ENCODE measurements at places on chromosomes 3 and 15.

- DNase-seq: no peak
These were observed 245.0 kb downstream of the SHOX2 start for GRCh38 chr3:157861076-157861765.

GRCh38 chr15:60614862-60615771 is 136.2 kb upstream of the ICE2 start:
- no peak for DNase-seq

GRCh38 chr15:79400650-79401049 is 31.5 kb upstream of the MINAR1 start:
- no peak for DNase-seq

DNA sequence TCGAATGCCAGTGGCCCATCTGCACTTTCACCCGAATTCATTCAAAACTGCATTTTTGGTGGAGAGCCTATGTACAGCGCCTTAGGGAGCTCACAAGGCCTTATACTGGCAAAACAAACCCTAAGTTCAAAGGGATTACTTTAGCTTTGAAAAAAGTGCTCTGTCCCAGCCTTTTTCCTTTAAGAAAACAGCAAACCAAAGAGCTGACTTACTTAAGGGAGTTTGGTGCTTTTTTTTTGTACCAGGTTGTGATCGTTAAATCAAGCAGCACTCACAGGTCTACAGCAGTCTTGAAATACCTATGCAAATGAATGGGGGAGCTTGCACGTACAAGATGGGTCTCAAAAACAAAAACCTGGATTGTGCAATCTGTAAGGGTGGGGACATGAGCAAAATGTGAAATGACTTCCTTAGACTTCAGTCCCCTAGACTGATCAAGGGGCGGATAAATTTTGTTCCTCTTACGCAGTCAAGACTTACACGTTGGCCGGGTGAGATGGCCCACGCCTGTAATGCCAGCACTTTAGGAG is 11.6 kb upstream of the PIK3CB start:
- no peak for DNase-seq

DNA sequence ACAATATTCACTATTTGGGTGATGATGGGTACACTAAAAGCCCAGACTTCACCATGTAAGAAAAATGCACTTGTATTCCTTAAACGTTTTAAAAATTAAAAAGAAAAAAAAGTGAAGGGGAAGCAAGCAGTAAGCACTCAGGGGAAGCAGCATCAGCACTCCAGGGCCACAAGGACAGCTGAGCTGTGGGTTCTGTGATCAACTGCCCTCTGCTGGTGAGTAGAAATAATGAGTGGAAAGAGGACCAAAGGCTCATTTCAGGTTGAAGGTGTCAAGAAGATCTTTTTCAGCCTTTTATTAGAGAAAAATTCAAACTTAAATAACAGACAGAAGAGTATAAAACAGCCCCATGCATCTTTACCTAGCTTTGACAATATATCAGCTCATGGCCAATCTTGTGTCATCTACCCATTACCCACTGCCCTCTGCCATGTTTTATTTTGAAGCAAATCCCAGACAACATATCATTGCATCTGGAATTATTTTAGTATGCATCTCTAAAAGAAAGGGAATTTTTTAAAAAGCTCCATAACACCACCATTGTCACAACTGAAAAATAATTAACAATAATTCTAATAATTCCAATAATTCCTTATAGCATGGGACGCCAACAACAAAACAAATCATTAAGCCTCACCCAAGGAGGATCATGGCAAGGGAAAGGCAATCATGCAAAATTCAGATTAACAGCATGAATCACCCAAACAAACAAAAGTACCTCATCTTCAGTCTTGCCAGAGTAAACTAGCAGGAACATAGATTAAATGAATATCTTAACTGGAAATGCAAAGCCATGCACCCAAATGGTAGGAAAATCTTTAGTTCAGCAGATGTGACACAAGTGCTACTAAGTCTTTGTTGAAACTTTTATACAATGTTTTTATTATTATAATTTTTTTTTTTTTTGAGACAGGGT is 42.5 kb downstream of the TAMM41 start:
- DNase-seq: peak; percentile 27

- DNase-seq: no peak
These were observed 1137.0 kb downstream of the ROBO2 start for GRCh38 chr3:78176869-78177268.

GRCh38 chr3:15520804-15521572 is 518 bp downstream of the COLQ start:
- DNase-seq: no peak

DNA sequence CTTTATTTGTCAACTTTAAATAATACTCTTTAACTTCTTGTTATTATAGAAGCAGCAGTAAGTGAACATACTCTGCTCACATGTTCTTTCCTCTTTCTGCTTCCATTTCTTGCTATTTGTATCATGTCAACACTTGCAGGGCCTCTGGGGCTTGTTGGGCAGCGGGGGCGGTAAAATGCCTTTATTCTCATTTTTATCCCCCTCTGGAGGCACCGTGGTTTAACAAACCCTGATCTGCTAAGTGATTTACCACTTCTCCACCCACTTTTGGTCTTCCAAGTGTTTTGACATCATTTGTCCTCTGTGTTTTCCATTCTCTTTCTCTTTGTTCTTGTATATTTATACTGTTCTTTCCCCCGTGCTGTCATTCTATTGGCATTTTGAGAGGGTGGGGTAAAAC is 33.9 kb downstream of the SCN10A start:
- DNase-seq: peak; percentile 1

DNA sequence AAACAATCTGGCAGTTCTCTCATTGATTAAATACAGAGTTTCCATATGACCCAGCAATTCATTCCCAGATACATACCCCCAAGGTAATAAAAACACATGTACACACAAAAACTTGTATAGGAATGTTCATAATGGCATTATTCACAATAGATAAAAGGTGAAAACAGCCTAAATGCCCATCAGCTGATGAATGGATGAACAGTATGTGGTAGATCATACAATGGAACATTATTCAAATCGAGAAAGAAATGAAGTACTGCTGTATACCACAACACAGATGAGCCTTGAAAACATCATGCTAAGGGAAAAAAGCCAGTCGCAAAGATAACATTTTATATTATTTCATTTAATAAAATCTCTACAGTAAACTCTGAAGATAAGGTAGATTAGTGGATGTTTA is 71.2 kb downstream of the SLTM start:
- no peak for DNase-seq

- no peak for DNase-seq
These were observed 90.1 kb upstream of the BHLHE40 start for GRCh38 chr3:4888913-4889846.

- DNase-seq: no peak
These were observed 15.1 kb downstream of the MKRN2 start for GRCh38 chr3:12571986-12572385.

DNA sequence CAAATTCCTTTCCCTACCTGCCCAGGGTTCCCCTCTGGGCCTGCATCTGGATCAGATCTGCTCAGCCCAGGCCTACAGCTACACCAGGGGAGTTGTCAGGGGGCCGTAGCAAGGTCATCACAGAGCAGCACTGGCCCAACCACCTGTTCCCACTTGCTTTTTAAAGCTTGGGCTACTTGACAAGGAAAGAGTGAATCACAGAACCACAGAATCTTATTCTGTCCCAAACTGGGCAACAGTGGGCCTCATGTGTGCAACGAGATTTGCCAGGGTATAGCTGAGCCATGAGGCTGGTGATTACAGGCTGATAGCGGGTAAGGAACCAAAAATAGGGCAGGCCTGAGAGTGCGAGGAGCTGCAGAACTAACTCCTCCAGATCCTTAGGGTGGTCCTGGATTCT is 66.7 kb downstream of the MYLK start:
- no peak for DNase-seq

- no peak for DNase-seq
These were observed at the start of gene ILDR1 for GRCh38 chr3:122021811-122022401. Gene ILDR1, minus strand, starts transcription at chr3:122022247. Its CDS starts 170 bp downstream, at chr3:122022077.

GRCh38 chr3:31695280-31696008 is 162.7 kb downstream of the STT3B start:
- DNase-seq: no peak

- DNase-seq: no peak
These were observed 3.0 kb downstream of the ONECUT1 start for GRCh38 chr15:52787123-52787503.

DNA sequence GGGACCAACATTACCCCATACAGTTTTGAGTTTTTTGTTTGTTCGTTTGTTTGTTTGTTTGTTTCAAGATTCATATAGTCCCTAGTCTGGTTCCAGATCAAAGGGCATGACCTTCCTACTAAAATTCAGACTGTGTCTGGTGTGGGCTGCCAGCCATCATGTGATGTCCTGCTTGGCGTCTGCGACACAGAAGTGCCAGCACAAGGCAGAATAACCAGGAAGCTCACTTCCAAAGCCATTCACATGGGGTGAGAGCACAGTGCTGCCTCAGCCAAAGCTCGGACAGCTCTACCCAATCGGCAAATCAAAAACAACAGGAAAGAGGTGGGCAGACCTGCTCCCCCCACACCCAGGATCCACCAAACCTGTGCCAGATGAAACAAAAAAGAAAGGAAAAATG is 142.6 kb upstream of the THBS1 start:
- no peak for DNase-seq

DNA sequence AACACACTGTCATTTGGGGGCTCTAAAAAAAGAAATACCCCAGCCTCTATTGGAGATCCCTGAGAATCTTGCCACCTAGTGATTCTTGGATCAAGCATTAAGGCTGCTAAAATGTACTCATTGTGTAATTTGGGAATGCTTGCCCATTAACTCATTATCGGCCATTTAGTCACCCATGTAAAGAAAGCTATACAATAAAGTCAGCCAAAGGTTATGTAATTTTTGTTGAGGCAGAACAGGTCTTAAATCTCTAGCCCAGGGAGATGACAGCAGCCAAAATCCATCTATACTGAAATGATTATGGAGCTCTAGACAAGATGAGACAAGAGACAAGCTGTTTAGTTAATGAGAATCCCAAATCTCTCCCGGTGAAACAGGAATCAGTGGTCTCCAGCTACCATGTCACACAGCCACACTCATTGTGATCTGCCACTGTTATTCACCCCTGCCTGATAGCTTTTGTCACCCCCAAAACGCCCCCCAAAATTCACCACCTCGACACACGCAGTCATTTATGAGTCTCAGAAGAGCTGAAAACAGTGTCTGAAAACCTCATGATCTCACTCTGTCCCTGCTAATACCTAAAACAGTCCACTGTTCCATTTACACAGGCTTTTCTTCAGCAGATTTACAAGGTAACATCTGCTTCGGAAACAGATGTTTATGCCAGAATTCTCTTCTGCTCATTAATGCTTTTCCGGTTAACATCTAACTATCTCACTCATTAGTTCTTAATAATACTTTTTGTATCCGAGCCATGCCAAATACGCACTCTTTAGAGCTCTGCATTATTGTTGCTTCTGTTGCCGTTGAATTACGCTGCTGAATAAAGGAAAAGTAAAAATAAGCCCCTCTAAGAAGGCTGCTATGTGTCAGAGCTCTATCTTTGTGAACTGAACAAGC is 138.5 kb downstream of the RORA start:
- no peak for DNase-seq

DNA sequence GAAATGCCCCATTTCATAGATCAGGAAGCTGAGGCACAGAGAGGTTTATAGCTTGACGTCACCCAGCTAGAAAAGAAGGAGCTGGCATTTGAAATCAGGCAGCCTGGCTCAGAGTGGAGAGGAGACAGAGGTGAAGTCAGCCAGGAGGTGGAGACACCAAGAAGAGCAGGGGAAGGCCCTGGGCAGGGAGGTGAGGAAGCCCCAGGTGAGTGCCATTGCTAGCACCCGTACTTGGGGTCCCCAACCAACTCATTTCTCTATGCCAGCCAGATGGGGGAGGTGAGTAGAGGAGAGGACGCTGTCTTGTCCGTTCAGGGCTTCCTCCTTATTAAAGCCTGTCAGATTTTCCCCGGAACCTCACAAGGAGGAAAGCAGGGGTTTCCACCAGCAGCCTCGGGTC is 149.6 kb upstream of the TLE3 start:
- no peak for DNase-seq

GRCh38 chr3:106943071-106943470 is 434.2 kb upstream of the CCDC54 start:
- DNase-seq: no peak

Data from HFF-Myc (cell line).